ENCODE measurements at places on chromosomes 5 and 9. TPM values are rescaled to one million over a fixed set of nuclear protein-coding genes. Genes with fewer than 3 reads are reported as not detected.
A peak's percentile ranks its signal among the peaks of the same experiment; 100 is the strongest.

Gene ADGRD2
- not detected for total RNA-seq

Gene ADAMTS16
- total RNA-seq = 0.78 TPM

Gene MYORG
- total RNA-seq = 94.5 TPM

DNA sequence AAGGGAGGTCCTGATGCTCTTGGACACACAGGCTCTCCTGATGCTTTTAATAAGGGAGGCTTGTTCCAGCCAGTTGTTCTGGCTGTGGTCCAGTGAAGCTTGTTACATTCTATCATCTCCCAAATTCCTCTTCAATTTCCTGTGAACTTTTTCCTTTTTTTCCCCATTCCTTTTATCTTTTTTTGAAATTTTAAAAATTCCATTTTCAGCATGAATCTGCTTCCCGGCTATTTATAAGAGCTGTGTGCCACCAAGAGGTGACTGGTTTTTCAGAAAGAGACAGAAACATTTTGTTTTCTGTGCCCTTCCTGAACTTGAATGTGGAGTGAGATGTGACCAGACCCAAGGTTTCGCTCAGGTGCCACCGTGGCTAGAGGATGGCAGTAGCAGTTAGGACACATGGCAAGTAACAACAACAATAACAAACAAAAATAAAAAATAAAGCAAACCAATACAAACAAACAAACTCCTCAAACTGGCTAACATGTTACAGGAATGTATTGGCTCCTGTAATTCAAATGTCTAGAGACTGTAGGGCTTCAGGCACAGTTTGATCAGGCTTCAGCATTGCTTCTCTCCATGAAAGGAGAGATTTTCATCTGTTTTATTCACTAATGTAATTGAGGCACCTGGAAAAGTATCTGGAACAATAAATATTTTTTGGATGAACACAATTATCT is 121.1 kb downstream of the BOD1 start:
- DNase-seq = no peak

GRCh38 chr5:108101130-108101529 is 280.8 kb downstream of the FBXL17 start:
- DNase-seq = peak; percentile 38

DNA sequence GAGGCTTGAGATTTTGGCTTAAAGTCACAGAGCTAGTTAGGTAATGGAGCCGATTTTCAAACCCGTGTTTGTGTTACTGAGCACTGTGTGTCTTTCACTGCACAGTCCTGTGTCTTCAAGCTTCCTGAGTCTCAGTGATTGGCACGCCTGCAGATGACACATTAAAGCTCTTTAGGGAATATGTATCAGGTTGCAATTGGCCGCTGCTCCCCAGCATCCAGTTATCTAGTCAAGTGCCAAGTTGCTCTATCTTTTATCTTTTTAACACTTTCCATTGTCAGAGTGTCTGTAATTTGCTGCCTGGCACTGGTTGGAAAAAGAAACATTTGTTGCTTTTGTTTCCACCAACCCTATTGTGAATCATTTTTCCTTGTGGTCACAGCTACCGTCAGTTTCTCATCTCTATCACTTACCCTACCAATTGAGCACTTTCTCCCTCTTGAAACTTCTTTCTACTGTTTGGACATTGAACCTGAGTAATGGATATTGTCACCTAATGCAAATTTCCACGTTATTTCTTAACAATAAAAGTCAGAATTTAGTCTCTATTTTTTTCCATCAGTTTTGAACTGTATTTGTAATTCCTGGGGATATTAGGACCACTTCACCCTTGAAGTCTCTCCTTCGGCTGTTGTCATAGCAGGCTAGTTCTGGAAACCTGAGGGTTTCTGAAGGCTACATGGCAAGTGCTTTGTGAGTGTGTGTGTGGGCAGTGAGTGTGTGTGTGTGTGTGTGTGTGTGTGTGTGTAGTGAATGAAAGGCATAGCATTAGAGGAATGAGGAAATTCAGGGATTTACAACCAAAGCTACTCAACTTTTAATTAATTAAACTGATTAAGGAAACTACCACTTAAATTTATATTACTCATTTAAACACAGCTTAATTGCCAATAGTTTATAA is 274.3 kb downstream of the ISL1 start:
- DNase-seq = no peak

- DNase-seq = peak; percentile 78
These were observed 66.6 kb upstream of the STXBP1 start for GRCh38 chr9:127545196-127546124.

DNA sequence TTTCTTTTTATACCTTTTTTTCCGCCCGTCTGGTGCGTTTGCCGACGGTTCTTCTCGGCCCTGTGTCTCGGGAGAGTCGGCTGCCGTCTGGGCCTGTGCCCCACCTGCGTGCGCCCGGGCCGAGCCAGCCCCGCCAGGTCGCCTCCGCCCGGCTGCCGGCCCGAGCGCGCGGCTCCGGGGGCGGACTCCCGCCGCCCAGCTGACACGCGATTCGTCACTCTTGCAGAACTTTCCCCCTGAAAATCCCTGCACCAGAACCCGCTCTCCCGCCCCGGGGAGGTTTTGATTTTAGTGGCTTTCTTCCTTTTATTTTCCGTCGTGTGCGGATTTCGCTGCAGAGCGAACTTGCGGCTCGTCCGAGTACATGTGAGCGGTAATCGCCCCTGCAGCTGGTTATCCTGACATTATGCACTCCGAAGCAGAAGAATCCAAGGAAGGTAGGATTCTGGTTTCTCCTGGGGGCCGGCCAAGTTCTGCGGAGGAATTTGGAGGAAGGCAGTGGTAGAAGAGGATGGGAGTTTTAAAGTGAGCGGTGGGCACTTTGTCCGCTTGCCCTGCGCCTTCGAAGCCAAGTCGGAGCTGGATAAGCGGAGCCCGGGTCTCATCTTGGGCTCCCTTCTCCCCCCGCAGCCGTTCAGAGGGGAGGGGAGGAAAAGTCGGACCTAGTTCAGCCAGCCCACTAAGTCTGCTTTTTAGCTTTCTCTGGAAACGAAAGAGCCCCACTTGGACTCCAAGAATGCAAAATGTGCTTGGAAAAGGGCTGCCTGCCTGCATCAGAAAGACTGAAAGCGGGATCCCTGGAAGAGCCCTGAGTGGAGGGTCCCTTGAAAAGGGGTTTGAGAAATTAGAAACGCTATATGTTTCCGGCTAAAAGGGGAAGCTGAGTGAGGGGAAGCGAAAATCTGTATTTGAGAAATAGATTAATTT is at the start of gene TNFAIP8:
TSS of gene TNFAIP8 (plus strand) at position 335 of the 927 bp plus-strand sequence. CDS start at position 407, 72 bp downstream.
- peak; percentile 36 for DNase-seq

- no peak for DNase-seq
These were observed 228.5 kb downstream of the ESM1 start for GRCh38 chr5:54756796-54757402.

GRCh38 chr5:58871648-58872242 is 288.9 kb downstream of the RAB3C start:
- no peak for DNase-seq

GRCh38 chr9:108956022-108956630 is 21.9 kb downstream of the ABITRAM start:
- no peak for DNase-seq

- DNase-seq = no peak
These were observed 44.4 kb upstream of the PRRC2B start for GRCh38 chr9:131349522-131349880.

GRCh38 chr5:55226934-55227663 is at the start of gene MCIDAS:
MCIDAS (minus strand) TSS chr5:55227315; CDS start chr5:55227138, 177 bp downstream.
- peak; percentile 57 for DNase-seq

DNA sequence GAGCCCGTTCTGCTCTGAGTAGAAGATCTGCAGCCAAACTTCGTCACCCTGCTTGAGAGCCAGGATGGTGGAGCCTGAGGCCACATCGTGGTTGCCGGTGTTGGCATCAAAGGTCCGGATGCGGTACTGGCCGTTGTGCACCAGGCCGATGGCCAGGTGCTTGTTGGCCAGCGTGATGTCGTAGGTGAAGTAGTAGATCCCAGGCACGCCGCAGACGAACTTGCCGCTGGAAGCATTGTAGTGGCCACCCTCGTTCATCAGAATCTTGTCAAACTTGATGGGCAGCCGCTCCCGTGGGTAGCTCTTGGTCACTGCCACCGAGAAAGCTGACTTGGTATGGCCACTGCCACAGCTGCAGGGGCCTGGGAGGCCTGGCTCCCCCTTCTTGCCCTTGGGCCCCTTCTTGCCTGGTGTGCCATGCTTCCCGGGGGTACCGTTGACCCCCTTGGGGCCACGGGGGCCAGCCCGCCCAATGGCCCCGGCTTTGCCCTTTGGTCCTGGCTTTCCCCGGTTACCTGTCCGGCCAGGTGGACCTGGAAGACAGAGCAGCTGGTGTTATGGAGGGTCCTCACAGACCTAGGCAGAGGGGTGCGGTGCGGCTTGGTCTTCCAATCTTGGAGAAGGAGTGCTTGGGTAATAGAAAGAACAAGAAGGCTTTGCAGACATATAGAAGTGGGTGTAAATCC is 21.0 kb downstream of the C1QTNF2 start:
- DNase-seq = no peak

DNA sequence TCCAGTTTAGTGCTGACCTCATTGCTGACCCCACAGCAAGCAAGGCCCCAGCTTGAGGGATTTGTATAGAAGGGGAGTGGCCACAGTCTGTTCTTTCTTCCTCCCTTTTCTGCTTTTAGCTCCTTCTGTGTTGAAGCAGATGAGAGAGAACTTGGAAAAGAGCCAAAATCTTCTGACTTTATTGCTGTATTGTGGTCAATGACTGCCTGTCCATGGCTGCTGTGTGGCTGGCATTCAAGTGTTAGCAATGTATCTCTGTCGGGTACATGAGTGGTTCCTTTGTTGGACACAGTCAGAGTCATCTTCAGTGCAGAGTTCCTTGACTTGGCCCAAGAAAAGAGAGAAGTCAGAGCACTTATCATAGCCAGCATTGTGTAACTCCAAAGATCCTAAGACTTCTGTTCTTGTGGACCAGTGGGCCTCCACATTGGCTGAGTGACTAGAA is 154.1 kb downstream of the LRRC70 start:
- no peak for DNase-seq

- DNase-seq = no peak
These were observed 6.9 kb downstream of the OTULIN start for GRCh38 chr5:14671414-14671813.

DNA sequence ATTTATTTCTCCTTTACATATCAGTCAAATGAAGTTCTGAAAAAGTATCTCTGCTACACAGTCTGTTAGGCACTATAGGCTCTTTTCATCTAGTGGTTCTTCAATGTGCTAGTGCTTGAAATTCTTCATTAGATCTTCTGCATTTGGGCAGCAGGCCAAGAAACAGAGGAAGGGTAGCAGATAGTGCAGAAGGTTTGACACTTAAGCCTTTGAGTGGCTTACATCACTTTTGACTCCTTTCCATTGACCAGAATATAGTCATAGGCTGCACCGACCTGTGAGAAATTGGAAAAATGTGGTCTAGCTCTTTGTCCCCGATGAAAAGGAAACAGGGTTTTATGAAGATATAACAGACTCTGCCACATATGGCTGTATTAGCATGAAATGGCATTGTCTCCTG is 459.5 kb upstream of the PTGER4 start:
- DNase-seq = no peak

DNA sequence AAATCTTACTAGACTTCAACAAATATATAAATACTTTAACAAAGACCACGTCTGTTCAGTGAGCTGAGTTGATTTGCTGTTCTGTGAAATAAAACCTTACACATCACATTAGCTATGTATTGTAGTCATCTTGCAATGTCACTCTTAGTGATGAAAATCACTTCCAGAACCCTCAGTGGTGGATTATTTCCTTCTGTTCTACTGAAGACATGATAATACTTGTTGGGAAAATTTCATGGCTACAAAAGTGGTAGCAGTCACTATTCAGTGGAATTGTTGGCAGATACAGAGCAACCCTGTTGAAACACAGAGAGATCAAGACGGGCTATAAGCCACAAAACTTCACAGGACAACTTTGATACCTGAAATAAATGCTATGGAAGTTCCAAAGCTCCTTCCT is 26.7 kb upstream of the FAM169A start:
- no peak for DNase-seq

GRCh38 chr5:139443831-139444453 is 4.6 kb upstream of the DNAJC18 start:
- DNase-seq = no peak

- DNase-seq = no peak
These were observed 473.8 kb upstream of the PTPRD start for GRCh38 chr9:11086561-11086960.

- no peak for DNase-seq
These were observed 9.5 kb downstream of the MSX2 start for GRCh38 chr5:174733836-174734235.

- no peak for DNase-seq
These were observed 6.2 kb upstream of the ORM1 start for GRCh38 chr9:114316605-114317230.

DNA sequence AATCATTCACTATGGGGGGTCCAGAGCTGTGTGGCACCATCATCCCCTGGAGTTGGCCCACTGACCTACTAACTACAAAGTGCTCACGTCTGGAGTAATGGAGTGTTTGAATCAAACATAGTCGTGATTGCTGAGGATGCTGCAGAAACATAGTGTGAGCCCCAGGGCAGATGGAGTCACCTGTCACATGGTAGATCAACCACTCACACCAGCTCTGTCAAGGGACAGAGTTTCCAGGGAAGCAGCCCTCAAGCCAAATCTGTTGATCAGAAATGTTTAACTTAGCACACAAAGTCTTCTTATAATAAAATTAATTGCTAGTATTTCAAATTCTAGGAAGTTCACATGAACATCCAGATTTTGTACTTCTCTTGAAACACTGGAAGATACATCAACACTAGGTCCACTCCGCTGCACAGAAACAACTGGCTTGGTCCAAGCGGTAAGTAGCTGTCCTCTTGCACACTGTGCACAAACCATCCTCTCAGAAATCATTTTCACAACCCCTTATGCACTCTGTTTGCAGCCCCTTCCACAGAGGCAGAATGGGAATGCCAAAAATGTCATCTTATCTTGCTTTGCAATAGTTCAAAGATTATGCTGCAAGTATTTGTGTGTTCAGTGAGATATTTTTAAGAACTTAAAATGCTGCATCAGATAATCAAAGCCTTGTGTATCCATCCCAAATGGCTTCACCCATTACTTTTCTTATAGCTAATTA is 191.0 kb downstream of the EPB41L4A start:
- DNase-seq = no peak

- no peak for DNase-seq
These were observed 167.3 kb downstream of the TRPM3 start for GRCh38 chr9:70954126-70954525.

- no peak for DNase-seq
These were observed 1.6 kb downstream of the FBXW11 start for GRCh38 chr5:172004824-172005237.

GRCh38 chr5:112965733-112966306 is 10.8 kb upstream of the DCP2 start:
- DNase-seq = no peak

DNA sequence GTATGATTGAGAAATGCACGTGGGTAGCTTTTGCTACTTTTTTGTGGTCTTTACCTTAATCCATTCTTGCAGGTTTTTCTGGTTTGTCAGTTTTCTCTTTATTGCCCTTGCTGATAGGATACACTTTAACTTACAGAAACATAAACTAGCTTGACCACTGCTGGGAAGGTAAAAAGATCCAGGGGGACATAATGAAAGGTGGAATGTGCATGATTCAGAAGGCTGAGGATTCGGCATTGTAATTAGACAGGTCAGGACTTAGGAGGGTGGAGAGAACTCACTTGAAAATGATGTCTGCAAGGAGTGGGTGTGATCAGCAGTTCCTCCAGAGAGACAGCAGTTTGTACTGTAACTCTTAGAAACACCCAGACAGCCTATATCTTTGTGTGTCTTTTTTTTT is 19.8 kb upstream of the TXNDC8 start:
- DNase-seq = no peak

GRCh38 chr5:109410389-109411148 is 795 bp upstream of the PJA2 start:
- DNase-seq = peak; percentile 79

All from mucosa of gallbladder (tissue), 1 donor.